ENCODE measurements at places on chromosomes 2 and 18. TPM values are rescaled to one million over a fixed set of nuclear protein-coding genes. Genes with fewer than 3 reads are reported as not detected.

GRCh38 chr2:70188460-70188859, 2.4 kb downstream of the C2orf42 start:
- H3K36me3 ChIP-seq, result no peaks in the 10 kb centered on the region
- H3K27me3 ChIP-seq, result no peaks in the 10 kb centered on the region
- H3K4me3 ChIP-seq, result no peak overlapping the region
- DNase-seq, result no peak

IL1R1 gene
- polyA plus RNA-seq, result 1.8 TPM

GRCh38 chr2:104434318-104434792, 419.6 kb upstream of the POU3F3 start:
- no peaks in the 10 kb centered on the region for H3K36me3 ChIP-seq
- H3K27me3 ChIP-seq, result peaks cover 4% of the 10 kb centered on the region
- no peak for DNase-seq
- H3K4me1 ChIP-seq, result no peaks in the 10 kb centered on the region

- DNase-seq, result no peak
- H3K27me3 ChIP-seq, result no peaks in the 10 kb centered on the region
- no peaks in the 10 kb centered on the region for H3K36me3 ChIP-seq
- no peaks in the 10 kb centered on the region for H3K4me1 ChIP-seq
Measured at GRCh38 chr2:119697290-119698020, 18.5 kb downstream of the TMEM177 start.

UNC80 gene
- not detected for polyA plus RNA-seq

- peaks cover 2% of the 10 kb centered on the region for H3K4me1 ChIP-seq
- no peak overlapping the region for H3K27ac ChIP-seq
- no peak for DNase-seq
- H3K4me3 ChIP-seq, result no peak overlapping the region
- H3K27me3 ChIP-seq, result no peaks in the 10 kb centered on the region
- no peaks in the 10 kb centered on the region for H3K36me3 ChIP-seq
Measured at GRCh38 chr2:217379807-217380206, 519.9 kb upstream of the TNP1 start.

- DNase-seq, result no peak
- H3K4me3 ChIP-seq, result no peak overlapping the region
- H3K27me3 ChIP-seq, result no peaks in the 10 kb centered on the region
- H3K36me3 ChIP-seq, result no peaks in the 10 kb centered on the region
- peaks cover 71% of the 10 kb centered on the region for H3K4me1 ChIP-seq
- no peak overlapping the region for H3K27ac ChIP-seq
Measured at GRCh38 chr2:112725545-112726457, 5.0 kb downstream of the NT5DC4 start.
